ENCODE measurements at places on chromosomes 7 and 10.

GRCh38 chr7:158061884-158062656 is 525.6 kb downstream of the PTPRN2 start:
- no peak for DNase-seq

DNA sequence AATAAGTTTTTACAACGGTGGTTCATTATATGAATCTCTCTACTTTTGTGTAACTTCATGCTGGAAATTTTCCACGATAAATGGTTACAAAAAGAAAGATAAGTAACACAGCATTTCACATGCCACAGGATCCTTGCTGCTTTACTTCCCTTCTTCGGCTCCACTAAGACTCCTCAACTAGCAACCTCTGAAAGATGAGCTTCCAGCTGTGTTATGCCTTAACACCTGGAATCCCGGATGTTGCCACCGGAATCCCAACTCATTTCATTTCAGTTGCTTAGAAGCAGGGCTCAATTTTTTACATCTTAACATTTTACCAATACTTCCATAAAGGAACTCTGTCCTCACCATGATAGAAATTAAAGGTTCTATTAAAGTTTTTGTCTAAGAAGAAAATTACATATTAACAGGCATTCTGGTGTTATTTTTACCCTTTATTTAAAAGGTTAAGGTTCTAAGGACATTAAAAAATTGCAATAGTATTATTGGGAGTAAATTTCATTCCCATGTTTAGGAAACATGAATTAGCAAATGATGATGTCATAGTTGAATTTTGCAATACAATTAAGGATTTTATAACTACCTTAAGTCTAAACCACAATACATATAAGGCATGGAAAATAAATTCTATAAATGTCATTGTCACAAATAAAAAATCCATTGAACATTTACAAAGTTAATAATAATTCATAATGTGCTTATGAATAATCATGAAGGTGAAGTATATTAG is 57.1 kb upstream of the IL6 start:
- DNase-seq, result no peak

GRCh38 chr7:66283003-66283920 is 78.1 kb downstream of the TPST1 start:
- DNase-seq, result no peak

DNA sequence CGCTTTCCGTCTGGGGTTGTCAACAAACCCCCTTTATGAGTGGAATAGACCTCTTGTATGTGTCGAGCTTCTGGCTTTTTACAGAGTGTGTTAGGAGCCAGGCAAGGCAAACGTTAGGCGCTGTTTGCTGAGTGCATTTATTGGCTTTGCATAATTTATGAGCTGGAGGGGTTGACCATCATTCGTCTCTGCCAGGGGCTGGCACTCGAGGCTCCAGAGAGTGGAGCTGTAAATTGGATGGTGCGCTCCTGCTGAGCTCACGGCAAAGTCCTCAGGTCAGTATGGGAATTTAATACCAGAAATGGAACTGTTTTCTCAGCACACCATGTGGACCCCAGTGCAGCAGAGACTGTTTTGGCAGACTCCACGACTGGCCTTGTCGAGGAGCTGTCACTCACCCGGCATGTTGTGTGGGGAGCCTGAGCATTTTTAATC is 699.4 kb upstream of the GALNT17 start:
- DNase-seq, result no peak

DNA sequence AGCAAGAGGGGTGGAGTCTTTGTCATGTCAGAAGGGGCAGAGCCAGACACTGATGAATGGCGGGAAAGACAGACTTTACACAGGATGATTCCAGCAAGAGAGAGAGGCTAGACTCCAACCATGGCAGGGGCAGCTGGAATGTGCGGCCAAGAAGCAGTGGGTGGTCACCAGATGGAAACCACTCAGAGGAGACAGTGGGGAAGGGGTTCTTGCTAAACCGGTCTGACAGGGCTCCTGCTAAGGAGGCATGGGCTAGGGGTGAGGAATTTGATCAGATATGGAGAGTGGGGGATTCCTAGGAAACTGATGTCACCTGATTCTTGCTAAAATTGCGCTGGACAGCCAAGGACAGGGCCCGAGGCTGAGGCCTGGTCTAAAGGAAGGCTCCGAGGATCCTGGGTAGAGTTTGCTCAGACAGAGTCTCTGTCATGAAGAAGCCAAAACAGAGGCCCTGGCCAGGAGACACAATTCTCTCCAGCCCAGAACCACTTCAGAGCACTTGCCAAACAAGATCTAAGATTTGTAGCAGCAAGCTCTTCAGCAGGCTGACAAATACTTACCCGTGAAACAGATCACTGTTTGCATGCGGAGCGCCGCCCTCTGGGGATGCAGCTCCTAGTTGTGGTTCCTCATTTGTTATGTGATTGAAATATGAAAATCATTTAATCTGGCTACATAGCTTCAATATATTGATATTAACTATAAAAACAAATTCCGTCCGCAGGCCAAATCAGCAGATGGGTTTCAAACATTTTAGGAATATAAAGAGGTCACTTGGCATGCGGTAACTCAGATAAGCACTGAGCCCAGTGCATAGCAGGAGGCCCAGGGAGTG is 377.0 kb downstream of the TCERG1L start:
- DNase-seq, result no peak

- no peak for DNase-seq
Observed at GRCh38 chr7:105278973-105279687, 109.6 kb downstream of the SRPK2 start.
